ENCODE measurements at places on chromosomes 5 and 9.

- no peak for DNase-seq
Measured at GRCh38 chr5:81837667-81838306, 86.9 kb upstream of the SSBP2 start.

DNA sequence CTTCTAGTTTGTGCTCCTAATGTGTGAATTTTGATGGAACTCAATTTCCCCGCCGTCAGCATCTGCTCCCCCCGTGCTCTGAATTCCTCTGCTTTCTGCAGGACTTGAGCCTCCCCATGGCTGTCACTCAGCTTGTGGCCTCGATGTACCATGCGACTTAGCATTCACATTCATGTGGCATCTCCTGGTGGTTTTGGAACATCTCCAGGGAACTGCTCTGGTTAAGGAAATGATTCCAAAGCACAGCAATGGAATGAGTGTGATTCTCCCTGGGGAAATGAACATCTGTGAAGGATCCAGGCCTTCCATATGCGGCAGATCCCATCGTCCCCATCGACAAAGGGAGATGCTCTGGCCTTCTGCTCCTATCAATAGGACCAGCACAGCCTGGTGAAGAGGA lies 119.0 kb downstream of the ENTREP1 start:
- DNase-seq: no peak

DNA sequence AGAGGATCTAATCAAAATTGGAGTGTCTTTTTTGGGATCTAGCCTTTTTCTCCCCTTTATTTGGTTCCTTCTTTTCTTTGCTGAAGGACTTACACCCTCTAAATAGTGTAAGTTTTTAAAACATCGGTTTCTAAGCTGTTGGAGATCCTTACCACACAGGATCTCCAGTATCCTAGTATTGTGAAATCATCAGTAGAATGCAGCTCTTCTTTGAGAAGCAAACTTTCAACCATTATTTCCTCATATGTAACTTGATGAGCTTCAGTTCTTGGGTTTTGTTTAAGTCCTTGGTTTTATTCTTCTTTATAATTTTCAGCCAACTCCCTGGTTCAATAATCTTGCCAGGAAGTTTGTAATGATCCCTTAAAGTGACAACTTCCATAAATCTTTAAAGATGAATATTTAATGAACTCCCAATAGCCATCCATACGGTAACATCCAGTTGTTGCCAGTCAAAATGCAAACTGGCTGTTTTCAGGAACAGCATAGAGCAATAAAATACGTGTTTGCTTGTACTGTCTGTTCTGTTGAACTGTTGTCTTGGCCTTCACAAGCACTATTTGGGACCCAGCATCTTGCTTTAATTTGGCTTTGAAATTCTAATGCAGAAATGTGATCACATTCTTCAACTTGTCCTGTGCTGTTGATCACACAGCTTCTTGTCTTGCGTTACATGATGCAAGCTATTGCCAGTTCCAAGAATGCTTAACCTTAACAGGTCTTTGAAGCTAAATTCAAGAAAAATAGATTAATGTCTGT lies 34.8 kb upstream of the TTC23L start:
- no peak for DNase-seq

- no peak for DNase-seq
Measured at GRCh38 chr9:89313842-89314241, 2.8 kb downstream of the CKS2 start.

DNA sequence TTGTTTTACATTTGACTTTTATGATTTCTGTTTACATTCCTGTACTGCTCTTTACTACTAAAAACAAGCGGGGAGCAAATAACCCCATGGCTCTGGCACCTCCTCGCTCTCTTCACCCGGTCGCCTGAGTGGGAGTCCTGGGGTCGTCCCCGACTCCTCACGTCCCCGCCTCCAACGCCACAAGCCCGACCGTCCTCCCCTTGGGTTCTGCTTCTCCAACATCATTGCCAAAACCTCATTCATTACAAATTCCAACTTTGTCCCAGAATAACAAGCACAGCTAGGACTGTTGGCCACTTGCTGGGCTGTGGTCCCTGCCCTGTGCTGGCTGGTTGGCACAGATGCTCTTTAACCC lies 35.1 kb downstream of the MRPL36 start:
- DNase-seq: no peak

GRCh38 chr5:149268928-149269557 lies 2.6 kb upstream of the AFAP1L1 start:
- DNase-seq: peak; percentile 69

DNA sequence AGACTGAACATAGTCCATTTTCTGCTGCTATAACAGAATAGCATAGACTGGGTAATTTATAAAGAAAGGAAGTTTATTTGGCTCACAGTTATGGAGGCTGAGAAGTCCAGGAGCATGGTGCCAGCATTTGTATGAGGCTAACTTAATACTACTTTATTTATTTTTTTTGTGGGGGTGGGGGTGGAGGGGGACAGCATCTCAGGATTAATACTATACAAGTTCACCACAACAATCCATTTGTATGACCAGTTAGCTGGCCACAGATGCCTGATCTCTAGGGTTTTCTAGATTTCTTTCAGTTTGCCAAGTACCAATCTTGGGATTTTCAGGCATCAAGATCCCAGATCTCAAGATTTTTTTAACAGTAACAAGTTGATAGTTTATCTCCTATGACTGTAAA lies 20.3 kb downstream of the ANGPTL2 start:
- DNase-seq: no peak

DNA sequence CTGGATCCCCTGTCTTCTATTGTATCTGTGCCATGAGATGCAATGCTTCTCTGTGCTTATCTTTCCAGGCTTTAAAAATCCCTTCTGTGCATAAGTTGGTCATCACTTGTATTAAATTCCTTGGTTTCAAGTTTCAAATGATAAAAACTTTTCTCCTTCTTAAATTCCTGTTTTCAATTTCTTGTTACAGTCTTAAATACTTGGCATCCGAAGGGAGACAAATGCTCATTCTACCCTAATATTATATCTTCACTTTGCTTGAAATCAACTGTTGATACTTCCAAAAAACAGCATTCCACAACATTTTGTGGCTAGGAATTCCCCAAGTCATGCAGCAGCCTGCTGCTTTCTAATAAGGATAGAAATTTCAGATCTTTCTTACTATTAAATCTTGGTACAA lies 413.2 kb upstream of the ACTBL2 start:
- no peak for DNase-seq

DNA sequence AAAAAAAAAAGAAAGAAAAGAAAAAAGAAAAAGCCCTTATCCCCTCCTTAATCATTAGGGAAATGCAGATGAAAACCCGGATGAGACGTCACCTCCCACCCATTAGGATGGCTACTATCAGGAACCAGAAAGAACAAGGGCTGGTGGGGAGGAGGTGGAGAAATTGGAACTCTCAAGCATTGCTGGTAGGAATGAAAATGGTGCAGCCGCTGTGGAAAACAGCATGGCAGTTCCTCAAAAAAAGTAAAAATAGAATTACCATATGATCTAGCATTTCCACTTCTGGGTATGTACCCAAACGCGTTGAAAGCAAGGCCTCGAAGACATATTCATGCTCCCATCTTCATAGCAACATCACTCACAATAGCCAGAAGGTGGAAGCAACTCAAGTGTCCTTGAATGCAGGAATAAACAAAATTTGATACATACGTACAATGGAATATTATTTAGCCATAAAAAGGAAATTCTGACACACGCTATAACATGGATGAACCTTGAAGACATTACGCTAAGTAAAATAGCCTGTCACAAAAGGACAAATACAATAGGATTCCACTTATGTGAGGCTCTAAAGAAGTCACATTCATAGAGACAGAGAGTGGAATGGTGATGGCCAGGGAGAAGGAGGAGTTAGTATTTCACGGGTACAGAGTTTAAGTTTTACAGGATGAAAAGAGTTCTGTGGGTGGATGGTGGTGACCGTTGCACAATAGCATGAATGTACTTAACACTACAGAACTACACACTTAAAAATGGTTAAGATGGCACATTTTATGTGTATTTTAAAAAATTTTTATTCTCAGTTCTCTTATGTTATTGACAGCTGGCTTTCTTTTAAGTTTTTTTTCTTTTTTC lies 166.8 kb upstream of the IER5L start:
- DNase-seq: no peak

- no peak for DNase-seq
Measured at GRCh38 chr9:19154135-19154612, 26.9 kb upstream of the PLIN2 start.

DNA sequence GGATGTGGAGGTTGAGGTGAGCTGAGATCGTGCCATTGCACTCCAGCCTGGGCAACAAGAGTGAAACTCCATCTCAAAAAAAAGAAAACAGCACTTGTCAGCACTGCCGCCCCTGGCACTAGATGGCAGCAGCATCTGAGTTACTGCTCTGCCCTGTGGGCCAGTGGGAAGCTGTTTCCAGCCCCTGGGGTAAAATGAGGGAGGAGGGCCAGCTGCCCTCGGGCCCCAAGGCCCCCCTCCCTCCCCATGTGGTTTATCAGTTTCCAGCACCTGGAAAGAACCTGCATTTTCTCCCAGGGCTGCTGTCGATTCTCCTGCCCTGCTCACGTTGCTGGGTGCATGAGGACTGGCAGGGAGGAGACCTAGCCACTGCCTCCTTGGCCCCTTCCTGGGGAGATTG lies 13.2 kb upstream of the CEL start:
- DNase-seq: peak; percentile 47

DNA sequence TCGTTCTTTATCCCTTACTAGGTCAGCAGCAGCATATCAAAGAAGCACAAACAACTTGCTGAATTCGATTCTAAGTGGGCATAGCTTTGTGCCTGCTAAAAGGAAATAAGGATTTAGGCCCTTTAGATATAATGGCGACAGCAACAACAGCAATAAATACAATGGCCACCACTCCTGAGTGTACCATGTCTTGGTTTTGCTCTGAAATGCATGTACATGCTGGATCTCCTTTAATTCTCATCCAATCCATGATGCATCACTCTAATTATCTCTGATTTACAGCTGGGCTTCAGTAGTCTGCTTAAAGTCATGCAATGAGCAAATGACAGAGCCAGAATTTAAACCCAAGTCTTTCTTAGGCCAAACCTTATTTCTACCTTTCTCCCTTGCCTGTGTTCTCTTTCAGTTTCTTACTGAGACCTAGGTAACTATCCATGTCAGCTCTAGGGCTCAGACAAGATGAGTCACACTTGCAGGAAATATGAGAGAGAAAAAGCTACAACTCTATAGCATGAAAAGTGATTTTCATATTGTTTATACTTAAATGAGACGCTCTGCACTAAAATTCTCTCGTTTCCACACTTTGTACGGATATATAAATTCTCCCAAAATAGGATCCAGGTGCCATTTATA lies 111.8 kb downstream of the HMHB1 start:
- no peak for DNase-seq

- DNase-seq: no peak
Measured at GRCh38 chr5:143201589-143201988, 201.9 kb downstream of the NR3C1 start.

- DNase-seq: no peak
Measured at GRCh38 chr9:15136646-15137045, 170.4 kb downstream of the TTC39B start.

GRCh38 chr9:93380410-93381060 lies 71.0 kb upstream of the FAM120A start:
- DNase-seq: no peak

DNA sequence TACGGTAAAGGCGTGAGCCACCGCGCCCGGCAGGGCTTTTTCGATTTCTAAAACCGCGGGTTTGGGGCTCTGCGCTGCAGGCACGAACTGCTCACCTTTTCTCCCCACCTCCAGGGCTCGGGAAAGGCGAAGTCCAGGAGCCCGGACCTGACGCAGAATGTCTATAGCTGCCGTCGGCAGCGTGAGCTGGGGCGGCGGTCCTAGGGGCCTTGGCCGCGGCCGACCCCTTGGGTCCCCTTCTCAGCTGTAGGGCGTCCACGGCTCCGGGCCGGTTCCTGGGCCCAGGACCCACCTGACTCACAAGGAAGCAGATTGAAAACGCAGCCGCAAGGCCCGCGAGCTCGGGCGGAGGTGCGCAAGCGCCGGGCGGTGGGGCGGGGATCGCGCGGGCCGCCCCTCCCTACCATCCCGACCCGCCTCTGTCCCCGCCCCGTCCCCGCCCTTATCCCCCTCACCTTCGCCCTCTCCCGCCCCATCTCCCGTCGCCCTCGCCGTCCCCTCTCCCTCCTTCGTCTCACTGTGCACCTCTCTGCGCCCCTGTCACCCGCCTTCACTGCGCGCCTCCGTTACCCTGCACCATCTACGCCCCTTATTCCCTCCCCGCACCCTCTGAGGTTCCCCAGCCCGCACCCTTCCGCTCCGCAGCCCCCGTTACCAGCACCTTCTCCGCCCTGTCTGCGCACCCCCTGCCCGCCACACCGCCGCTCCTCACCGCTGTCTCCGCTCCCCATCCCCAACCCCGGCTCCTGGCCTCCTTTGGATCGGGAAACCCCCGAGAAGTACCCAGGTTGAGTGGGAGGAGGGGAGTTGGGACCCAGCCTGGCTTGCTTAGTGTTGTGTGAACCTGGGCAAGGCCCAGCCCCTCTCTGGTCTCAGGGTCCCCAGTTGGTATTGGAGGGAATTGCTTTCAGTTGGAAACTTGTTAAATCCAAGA lies at the start of gene HDHD3:
Gene HDHD3, minus strand, starts transcription at position 353 of the 934 bp plus-strand sequence. CDS start 2,632 bp downstream, outside the sequence.
- peak; percentile 71 for DNase-seq

- DNase-seq: no peak
Measured at GRCh38 chr5:10860645-10861422, 99.8 kb upstream of the DAP start.

GRCh38 chr5:158456756-158457155 lies 597.8 kb upstream of the CLINT1 start:
- no peak for DNase-seq

DNA sequence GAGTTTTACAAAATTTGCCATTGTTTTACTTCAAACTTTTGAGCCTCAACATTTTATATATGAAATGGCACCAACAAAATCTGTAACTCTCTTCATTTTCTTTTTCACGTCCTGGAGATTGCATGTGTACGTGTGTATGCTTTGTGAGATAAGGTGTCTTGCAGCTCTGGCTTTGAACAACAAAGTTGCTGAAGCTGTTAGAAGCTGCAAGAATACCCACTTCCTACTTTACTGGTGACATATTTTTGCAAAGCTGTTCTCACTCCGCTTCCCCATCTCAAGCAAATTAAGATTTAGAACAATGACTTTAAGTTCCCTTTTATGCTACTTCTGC lies 41.8 kb downstream of the FYB1 start:
- DNase-seq: no peak

DNA sequence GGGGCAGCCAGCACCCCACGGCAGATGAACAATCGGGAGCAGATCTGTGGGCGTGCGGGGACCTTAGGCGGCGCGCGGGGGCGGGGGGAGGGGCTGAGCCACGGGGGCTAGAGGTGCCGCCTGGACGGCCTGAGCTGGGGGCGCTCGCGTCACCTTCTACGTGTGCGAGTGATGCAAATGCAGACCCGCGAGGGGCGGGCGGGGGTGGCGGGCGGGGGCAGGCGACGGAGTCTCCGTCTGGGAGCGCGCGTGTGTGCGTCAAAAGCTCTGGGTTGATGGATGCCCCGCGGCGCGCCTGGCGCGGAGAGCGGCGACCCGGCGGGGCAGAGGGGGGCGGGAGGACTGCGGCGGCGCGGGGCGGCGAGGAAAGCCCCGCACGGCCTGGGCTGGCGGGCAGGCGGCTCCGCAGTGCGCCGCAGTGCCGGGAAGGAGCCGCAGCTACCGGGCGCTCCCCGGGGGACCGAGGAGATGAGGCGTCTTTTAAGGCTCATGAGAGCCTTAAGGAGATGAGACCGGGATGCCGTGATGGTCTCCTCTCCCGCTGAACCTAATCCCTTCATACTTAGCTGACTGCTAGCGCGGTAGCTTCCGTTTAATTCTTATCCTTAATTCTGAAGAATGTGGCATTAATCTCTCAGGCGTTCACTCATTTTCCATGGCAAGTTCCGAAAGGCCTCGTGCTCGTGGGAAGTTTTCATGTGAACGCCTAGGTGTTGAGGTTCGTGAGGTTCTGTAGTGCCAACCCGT lies 1.5 kb downstream of the SV2C start:
- DNase-seq: no peak
